Activated CD8-positive, alpha-beta memory T cell treated with anti-CD3 and anti-CD28 coated beads for 1 hour (primary cell): ENCODE measurements at places on chromosomes 7 and 10.
A peak's percentile ranks its signal among the peaks of the same experiment; 100 is the strongest.

DNA sequence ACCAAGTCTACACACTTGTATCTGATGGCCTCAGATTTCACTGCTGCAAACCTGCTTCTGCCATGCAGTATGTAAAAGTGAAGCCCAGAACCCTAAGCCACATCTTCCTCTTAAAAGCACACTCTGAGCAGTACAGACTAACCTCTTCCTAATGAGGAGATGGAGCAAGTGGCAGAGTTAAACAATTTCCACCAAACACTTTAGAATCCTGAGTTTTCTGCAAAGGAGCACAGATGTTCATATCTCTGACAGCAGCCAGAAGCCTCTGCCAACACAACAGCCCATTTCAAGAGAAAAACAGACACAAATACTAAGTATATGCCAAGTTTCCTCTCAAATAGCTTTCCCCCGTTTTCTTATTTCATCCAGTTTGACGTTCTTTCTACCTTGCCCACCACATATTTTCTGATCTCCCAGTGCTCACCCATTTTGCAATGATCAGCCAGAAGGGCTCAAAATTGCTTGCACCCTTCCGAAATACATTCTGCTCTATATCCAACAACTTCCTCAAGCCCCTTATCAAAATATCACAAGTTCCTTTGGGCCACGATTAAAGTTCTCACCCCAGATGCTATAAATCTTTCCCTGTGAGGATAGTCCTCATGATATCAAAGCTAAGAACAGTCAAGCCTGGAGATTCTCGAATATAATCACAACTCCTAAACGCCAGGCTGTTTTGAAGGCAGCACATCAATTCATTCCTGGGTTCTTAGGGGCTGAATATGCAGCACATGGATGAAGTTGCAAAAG is 27.5 kb downstream of the ELMO1 start:
- DNase-seq, result no peak

DNA sequence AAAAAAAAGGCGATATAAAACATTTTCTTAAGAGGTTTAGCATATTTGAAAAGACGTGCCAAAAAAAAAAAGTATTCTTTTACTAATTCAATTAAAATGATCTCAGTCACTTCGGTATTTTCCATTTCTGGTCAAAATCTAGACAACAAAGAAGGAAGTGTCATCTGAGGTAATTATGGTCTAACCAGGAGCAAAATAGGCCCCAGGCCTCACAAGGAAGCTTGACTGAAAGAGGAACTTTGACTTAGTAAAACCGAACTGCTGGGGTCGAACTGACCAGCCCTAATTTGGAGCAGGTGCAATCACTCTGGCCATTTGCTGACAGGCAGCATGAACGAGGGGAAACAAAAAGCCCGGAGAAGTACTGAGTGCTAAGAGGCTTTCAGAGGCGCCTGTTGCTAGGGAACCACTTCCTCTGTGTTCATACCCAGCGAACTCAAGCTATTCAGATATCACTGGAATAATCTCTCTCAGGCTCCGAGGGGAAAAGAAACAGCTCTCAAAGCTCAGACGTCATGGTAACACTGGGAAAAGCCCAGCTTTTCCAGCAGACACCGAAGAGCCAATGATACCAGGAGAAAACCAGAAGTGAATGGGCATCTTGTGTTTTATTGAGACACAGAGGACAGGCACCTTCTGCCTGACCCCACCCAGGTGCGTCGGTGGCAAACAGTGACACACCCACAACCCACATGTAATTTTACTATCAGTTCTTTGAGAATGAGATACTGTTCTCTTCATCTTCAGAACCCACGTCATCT is 126.5 kb downstream of the FAM107B start:
- DNase-seq, result peak; percentile 38

DNA sequence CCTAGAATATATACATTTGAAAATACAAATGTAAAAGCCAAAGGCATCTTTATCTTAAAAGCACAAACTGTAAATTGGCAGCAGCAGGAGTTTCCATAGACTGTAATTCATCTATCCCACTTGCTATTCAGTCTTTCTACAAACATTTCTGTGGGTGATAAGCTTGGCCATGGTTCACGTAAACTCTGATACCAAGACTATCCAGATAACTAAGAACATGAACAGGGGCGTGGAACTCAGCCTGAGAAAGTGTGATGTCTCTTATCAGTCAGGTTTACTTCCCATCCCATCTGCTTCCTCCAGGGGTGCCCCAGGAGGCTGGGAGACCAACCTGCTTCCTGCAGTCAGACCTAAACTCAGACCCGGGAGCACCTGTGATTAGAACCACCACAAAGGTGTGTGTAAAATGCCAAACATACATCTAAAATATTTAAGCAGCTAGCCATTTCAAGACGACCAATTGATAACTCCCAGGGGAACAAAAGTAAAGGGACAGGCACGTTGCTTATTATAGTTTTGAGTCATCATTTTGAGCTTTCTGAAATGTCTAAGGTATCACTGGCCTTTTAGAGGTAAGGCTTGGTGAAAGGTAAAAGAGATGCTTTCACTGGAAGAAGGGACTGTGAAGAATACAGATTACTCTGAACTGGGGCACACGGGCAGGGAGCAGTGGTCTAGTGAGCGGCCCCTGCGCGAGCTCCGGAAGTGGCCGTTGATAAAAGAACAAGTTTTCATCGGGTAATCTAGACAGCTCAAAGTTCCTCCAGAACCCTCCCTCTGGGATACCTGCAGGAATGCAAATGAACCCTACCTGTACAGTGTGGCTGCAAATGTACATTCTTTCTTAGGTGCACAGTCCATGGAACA is 51.5 kb downstream of the RSU1 start:
- DNase-seq, result no peak

DNA sequence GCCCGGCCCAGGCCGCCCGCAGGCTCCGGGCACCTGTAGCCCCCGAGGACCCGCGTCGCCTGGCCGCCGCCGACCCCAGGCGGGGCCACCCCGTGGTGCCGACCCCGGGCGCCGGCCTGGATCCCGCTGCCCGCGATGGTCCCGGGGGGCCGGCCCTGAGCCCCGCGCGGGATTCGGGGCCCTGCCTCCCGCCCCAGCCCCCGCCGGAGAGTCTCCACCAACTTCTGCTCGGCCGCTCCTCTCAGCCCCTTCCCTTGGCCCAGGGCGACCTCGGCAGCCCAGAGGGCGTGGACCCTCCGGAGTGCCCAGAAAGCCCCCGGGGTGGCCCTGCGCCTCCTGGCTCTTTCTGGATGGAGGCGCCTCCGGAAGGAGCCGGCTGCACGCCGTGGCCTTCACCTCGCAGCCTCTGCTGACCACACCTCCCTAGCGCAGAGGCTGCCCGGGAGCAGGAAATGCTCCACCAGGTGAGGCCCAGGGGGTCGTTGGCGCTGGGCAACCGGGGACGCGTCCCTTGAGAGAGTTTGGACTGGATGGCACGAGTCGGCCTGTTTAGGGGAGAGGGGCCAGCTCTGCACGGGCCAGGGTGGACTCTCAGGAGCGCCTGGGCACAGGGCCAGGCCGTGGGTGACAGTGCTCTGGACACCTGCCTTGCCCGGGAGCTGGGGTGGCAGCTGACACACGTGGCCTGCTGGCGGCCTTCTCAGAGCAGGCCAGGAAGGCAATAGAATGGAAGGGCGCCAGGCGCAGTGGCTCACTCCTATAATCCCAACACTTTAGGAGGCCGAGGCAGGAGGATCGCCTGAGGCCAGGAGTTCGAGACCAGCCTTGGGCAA is 529 bp downstream of the ZNF853 start:
- DNase-seq, result no peak

DNA sequence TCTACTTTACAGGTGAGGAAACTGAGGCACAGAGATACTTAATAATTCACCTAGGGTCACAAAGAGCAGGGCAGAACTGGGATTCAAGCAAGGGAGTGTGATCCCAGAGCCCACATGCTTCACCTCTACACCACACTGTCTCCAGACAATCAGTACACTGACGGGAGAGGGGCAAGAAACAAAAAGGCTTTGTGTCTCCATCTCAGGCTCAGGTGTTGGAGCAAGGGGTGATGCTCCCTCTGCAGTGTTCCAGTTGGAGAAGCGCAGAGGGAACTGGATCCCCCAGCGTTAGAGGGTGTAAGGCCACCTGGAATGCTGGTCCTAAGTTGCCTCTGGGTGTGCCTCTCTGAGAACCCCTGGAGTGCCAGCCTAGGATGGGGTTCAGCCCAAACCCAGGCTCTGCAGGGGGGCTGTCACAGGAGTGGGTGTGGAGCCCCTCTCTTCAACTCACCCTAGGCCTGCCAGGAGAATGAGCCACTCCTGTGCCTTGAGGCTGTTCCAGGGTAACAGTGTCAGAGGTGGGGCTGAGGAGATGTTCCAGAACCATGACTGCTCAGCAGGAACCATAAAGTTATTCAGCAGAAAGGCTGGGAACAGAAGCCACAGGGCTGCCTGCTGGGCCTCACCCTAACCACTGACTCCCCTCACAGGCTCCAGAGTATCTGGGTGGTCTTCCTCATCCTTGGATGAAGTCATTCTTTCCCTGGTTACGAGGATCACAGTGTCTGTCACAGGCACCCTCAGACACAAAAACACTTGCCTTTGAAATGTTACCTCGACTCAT is 5.5 kb downstream of the RBP4 start:
- no peak for DNase-seq
